ENCODE measurements at places on chromosomes 5 and 9.

DNA sequence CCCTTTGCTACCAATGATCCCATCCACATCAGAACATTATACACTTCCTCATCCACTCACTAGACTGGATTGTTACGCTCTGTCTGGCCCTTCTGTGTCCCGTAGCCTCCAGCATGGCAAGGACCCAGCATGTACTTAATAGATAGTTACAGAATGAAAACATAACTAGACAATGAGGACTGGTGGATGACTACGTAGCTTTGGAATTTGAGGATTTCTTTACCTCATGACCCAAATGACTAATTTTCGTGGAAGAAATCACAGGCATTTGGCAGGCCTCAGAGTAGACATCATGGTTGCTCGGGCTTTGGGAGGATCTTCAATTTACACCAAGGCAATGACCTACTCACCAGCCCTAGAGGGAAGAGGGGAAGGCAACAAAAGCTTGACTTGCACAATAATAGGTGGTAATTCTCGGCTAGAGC lies 299.8 kb downstream of the TLE1 start:
- DNase-seq, result no peak

GRCh38 chr5:102911973-102912372 lies 156.9 kb downstream of the PAM start:
- DNase-seq, result no peak

DNA sequence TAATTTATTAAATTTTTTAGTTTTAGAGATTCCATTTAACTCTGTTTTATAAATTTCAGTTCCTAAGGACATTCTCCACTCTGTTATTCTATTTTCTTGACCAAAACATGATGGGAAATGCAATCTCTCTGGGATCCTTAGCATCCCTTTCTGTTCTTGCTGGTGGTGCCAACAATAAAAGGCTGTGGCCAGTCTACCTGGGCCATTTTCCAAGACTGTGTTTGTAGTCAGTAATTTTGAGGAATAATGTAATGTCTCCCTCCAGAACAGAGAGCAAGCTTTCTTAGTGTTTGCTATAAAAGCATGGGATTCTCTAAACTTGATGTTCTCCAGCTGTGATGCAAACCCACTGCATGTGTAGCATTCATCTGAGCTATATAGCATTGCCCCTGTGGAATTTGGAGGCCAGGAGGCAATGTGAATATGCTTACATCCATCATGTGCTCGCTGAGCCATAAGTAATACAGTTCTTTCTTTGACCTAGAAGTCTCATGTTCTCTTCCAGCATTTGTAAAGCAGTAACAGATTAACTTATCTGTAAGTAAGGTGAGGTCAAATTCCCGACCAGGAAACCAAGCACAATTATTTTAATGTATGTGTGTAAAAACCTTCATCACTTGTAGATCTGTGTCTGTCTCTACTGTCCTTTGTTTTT lies 211.5 kb upstream of the TAS2R1 start:
- no peak for DNase-seq

DNA sequence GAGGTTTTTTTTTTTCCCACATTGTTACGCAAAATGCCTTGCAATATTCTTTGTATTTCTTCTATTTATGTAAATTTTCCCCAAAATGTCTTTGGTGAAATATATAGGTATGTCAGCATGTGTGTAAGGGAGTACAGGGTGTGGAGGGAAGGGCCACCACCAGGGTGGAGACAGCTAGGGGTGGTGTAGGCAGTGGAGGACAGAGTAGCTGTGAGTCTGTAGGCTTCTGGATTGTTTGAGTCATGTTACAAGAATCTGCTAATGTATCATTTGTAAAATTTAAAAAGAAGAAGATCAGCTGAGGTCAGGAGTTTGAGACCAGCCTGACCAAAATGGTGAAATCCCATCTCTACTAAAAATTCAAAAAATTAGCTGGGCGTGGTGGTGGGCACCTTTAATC lies 175.5 kb downstream of the NXNL2 start:
- DNase-seq, result no peak

DNA sequence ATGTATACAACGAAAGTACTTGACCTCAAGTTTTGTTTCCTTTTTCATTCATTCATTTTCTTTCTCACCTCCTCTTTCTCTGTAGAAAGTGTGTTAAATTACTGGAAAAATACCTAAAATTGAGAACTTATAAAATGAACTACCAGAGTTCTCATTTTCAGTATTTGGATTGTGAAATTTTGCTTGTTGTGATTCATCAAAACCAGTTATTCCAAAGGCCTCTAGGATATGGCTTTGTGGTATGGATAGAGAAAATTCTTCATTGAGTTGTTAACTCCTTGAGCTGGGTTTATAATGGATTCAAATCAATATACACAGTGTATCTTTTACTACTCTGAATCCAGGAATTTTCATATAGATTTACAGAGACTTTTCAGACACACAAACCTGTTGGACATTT lies 287.6 kb downstream of the KDM4C start:
- no peak for DNase-seq

DNA sequence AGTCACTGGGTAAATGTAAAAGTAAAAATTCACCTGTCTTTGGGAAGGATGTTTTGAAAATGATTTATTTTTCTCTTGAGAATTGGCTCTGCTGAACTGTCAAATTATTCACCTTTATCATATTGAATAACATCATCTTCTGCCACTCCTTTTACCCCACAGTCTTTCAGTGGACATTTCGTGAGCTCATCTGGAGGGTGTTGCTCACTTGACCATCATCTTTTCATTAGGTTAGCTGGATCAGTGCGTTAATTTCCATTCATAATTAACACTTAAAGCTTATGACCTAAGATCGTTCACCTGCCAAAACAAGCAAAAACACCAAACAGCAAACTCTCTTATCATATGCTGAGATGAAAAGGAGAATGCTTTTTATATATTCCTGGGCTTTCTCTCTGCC lies 53.4 kb upstream of the TNFAIP8 start:
- no peak for DNase-seq

DNA sequence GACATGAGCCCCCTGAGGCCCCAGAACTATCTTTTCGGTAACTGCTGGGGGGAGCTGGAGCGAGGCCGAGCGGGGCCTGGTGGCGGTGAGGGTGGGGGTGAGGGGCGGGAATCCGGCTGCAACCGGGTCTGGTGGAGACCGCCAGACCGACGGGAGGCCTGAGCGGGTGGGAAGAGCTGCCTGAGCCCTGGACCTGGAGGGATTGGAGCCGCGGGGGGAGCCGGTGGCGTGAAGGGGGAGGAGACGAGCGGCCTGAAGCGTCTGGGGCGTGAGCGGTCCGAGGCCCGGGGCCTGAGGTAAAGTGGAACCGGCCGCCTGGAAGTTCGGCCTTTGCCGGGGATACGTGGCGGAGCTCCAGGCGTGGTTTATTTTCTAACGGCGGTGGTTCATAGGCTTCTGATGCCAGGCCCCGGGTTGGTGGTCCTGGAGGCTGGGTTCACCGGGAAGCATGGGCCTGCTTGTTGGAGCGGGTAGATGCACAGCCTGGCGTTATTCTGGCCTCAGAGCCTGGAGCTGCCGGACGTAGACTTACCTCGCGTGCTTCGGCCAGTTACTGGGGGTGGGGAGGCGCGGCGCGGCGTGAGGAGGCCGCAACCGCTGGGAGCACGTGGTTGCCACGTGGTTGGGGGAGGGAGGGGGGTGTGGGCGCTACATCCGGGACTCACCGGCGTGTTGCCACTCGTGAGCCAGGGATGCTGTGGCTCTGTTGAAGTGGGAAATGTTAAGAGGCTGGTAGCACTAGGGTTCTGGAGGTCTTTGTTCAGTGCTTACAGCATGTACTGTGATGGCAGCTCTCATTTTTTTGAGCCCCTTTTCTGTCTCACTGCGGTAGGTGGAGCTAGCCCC lies 544 bp downstream of the NPM1 start:
- no peak for DNase-seq

DNA sequence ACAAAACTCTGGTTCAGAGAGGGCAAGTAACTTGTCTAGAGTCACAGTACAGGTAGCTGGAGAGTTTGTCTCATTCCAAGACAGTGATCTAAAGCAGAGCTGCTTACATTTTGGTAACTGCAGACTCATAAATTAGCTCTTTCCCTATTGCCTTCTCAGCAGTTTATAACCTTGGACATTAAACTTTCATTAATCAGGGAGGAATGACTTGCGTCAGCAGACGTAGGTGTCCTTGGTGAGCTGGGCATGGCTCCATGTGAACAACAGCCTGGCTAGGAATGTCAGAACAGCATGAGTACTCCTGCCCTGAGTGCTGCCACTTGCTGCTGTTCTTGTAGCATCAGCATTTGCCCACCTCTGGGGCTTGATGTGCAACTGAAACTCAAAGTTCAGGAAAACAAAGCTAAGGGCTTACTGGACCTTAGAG lies 2.2 kb upstream of the ALDOB start:
- DNase-seq, result no peak

- no peak for DNase-seq
These were observed 134.7 kb downstream of the SEMA6A start for GRCh38 chr5:116439905-116440304.

DNA sequence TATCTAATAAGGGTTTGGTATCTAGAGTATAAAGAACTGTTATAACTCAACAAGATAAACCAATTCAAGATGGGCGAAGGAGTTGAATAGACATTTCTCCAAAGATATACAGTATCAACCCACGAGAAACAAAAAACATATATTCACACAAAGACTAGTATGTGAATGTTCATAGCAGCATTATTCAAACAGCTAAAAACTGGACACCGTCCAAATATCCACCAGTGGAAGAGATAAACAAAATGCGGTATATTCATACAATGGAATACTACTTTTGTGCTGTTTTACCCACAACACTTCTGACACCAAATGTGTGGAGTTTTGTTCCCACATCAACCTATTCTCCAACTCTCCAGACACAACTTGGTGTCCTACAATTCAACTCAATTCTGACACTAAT lies 33.1 kb downstream of the EGR1 start:
- DNase-seq, result no peak

DNA sequence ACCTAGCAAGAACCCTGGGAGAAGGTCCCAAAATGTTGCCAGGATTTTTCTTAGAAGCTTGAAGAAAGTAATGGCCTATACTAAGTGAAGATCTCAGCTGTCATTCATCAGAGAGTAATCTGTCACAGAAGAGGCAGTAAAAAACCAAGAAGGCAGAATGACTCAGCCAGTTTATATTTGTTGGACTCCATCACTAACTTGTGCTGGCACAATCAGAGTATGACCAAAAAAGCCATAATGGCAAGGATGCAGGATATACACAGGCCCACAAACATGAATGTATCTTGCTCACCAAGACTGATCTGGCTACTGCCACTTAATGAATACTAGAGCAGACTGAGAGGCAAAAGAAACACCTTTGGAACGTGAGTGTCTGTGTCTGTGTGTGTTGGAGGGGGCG lies 104.0 kb upstream of the POU5F2 start:
- no peak for DNase-seq

DNA sequence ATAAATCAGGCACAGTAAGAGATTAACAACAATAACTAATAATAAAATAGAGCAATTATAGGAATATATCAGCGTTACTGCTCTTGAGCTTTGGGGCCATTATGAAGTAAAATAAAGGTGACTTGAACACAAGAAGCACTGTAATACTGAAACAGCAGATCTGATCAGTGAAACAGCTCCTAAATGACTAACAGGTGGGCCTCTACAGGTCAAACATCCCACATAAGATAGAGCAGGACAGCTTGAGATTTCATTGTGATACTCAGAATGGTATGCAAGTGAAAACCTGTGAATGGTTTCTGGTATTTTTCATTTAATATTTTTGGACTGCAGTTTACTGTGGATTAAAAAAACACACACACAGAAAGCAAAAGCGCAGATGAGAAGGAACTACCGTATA lies 24.0 kb upstream of the MAP3K1 start:
- no peak for DNase-seq

DNA sequence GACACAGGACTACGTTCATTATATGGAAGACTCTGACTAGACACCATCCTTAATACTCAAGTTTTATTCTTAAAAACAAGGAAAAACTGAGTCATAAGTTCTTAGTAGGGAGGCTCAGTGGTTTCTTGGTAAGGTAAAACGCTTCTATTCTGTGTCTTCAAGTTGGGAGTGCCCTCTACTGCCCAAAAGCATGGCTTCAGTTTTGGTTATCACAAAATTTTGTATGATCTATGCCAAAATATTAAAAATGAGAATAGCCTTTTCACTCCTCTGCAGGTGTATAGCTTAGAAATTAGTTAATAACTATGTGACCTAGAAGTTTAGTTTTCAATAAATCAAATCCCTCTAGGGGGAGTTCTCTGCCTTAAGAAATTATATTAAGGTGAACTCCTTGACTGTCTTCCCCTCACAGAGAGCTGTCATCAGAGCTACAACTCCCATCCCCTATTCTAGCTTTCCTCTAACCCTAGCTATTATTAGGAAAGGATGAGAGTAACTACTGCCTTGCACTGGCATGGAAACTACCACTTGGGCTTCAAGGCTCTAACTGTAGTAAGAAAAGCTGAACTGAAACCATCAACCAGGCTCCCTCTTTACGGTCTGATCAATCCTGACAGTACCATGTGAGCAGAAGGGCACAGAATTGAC lies 189.7 kb downstream of the GNAQ start:
- no peak for DNase-seq

DNA sequence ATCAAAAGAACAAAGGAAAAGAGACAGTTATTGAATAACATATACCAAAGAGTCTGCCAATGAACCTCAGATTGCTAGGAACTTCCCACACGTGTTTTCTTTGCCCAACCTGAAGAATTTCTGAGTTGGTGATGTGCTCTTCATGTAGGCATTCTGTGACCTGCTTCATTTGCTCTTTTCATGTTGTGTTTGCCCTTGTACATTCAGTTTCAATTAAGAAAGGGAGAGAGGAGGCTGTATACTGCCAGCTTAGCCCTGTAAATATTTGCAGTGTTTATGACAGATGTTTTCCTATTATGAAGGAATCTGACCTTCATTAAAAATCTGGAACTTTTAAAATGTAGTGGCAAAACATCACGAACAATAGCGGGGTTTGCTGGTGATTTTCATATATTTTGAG lies 168.5 kb downstream of the GAS1 start:
- DNase-seq, result no peak

- no peak for DNase-seq
These were observed 120.5 kb downstream of the ADAMTS2 start for GRCh38 chr5:179224741-179225140.

Data from NCI-H2081 treated with DMSO at 0.1 percent for 48 hours (cell line).